Activated CD8-positive, alpha-beta T cell treated with anti-CD3 and anti-CD28 coated beads, Interleukin-2, amount 10 ng/mL, durations not matched to agents 7 days and 5 days (primary cell): ENCODE measurements at places on chromosomes 6 and 20.

GRCh38 chr6:44039191-44039719, 88.0 kb downstream of the MRPL14 start:
- no peaks in the 10 kb centered on the region for H3K36me3 ChIP-seq
- no peak for DNase-seq
- no peak overlapping the region for H3K4me3 ChIP-seq
- peaks cover 15% of the 10 kb centered on the region for H3K4me1 ChIP-seq

- H3K27ac ChIP-seq, result no peak overlapping the region
- H3K4me3 ChIP-seq, result no peak overlapping the region
- peaks cover 9% of the 10 kb centered on the region for H3K27me3 ChIP-seq
- H3K36me3 ChIP-seq, result peaks cover 11% of the 10 kb centered on the region
- no peak for DNase-seq
Measured at GRCh38 chr6:157492741-157493140, 111.8 kb downstream of the ZDHHC14 start.

- H3K36me3 ChIP-seq, result no peaks in the 10 kb centered on the region
- DNase-seq, result no peak
- peaks cover 16% of the 10 kb centered on the region for H3K27me3 ChIP-seq
- peaks cover 5% of the 10 kb centered on the region for H3K4me1 ChIP-seq
- H3K27ac ChIP-seq, result no peak overlapping the region
- no peak overlapping the region for H3K4me3 ChIP-seq
Measured at GRCh38 chr20:49344975-49345374, 67.1 kb upstream of the ZNFX1 start.

- H3K27me3 ChIP-seq, result no peaks in the 10 kb centered on the region
- no peak for DNase-seq
- no peaks in the 10 kb centered on the region for H3K36me3 ChIP-seq
- peaks cover 21% of the 10 kb centered on the region for H3K4me1 ChIP-seq
Measured at GRCh38 chr6:117496383-117496990, 14.0 kb downstream of the DCBLD1 start.

DNA sequence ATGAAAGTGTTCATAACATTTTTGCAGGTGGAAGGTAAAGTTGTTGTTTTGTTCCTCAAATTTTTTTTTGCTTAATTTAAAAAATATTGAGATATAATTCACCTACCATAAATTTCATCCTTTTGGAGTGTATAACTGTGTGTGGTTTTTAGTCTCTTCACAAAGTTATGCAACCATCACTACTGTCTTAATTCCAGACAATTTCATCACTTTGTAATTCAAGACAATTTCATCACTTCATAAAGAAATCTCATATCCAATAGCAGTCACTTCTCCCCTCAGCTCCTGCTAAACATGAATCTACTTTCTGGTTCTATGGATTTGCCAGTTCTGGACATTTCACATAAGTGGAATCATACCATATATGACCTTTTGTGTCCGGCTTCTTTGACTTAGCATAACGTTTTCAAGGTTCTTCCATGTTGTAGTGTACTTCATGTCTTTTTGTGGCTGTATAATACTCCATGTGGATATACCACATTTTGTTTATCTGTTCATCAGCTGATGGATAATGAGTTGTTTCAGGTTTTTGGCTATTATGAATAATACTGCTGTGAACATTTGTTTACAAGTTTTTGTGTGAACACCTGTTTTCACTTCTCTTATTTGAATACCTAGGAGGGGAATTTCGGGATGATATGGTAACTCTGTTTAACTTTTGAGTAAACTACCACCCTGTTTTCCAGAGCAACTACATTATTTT, 18.8 kb downstream of the ZFAND3 start:
- no peak overlapping the region for H3K27ac ChIP-seq
- no peaks in the 10 kb centered on the region for H3K27me3 ChIP-seq
- H3K4me3 ChIP-seq, result no peak overlapping the region
- peaks cover 29% of the 10 kb centered on the region for H3K36me3 ChIP-seq
- peaks cover 6% of the 10 kb centered on the region for H3K4me1 ChIP-seq

- H3K4me1 ChIP-seq, result no peaks in the 10 kb centered on the region
- H3K36me3 ChIP-seq, result peaks cover 2% of the 10 kb centered on the region
- H3K4me3 ChIP-seq, result no peak overlapping the region
- no peak for DNase-seq
- H3K27me3 ChIP-seq, result no peaks in the 10 kb centered on the region
- H3K27ac ChIP-seq, result no peak overlapping the region
Measured at GRCh38 chr6:87364602-87365252, 20.1 kb downstream of the C6orf163 start.

- H3K27me3 ChIP-seq, result no peaks in the 10 kb centered on the region
- no peaks in the 10 kb centered on the region for H3K36me3 ChIP-seq
- no peak overlapping the region for H3K4me3 ChIP-seq
- no peak overlapping the region for H3K27ac ChIP-seq
- H3K4me1 ChIP-seq, result no peaks in the 10 kb centered on the region
- no peak for DNase-seq
Measured at GRCh38 chr20:11305406-11305805, 612.3 kb upstream of the BTBD3 start.

DNA sequence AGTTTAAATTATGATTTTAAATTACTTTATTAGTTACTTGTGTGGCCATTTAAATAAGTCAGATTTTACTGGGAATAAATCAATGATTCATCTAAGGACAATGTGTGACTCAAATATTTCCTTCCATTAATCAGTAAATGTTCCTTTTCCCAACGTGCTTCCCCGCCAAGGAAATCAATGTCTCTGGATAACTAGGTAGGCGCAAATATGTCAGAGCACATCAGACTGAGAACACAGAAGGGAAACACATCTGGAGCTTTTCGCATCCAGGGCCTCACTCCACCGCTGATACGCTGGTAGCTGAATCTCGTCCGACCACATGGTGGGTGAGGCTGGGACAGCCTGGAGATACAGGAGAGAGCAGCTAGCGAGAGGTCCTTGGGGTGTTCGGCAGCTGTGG, 56.4 kb upstream of the RPS6KA2 start:
- DNase-seq, result no peak
- no peaks in the 10 kb centered on the region for H3K27me3 ChIP-seq
- no peaks in the 10 kb centered on the region for H3K4me1 ChIP-seq
- no peak overlapping the region for H3K27ac ChIP-seq
- no peaks in the 10 kb centered on the region for H3K36me3 ChIP-seq

- H3K27me3 ChIP-seq, result peaks cover 35% of the 10 kb centered on the region
- no peak for DNase-seq
- H3K4me3 ChIP-seq, result no peak overlapping the region
- no peaks in the 10 kb centered on the region for H3K36me3 ChIP-seq
- no peak overlapping the region for H3K27ac ChIP-seq
Measured at GRCh38 chr6:6781873-6782227, 193.3 kb downstream of the LY86 start.

DNA sequence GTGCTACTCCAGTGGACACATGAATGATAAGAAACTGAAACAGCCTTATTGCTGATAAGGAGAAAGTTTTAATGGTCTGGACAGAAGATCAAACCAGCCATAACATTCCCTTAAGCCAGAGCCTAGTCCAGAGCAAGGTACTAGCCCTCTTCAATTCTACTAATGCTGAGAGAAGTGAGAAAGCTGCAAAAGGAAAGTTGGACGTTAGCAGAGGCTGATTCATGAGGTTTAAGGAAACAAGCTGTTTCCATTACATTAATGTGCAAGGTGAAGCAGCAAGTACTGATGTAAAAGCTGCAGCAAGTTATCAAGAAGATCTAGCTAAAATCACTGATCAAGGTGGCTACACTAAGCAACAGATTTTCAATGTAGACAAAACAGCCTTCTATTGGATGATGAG, 634.4 kb downstream of the KIF16B start:
- no peaks in the 10 kb centered on the region for H3K27me3 ChIP-seq
- H3K36me3 ChIP-seq, result no peaks in the 10 kb centered on the region
- H3K4me3 ChIP-seq, result no peak overlapping the region
- H3K4me1 ChIP-seq, result no peaks in the 10 kb centered on the region
- no peak overlapping the region for H3K27ac ChIP-seq
- DNase-seq, result no peak

- H3K4me1 ChIP-seq, result peaks cover 67% of the 10 kb centered on the region
- DNase-seq, result no peak
- peaks cover 86% of the 10 kb centered on the region for H3K36me3 ChIP-seq
- no peaks in the 10 kb centered on the region for H3K27me3 ChIP-seq
Measured at GRCh38 chr6:24864343-24864742, 65.6 kb upstream of the ARMH2 start.

- no peak overlapping the region for H3K27ac ChIP-seq
- H3K4me1 ChIP-seq, result no peaks in the 10 kb centered on the region
- no peak for DNase-seq
- no peaks in the 10 kb centered on the region for H3K27me3 ChIP-seq
- no peaks in the 10 kb centered on the region for H3K36me3 ChIP-seq
Measured at GRCh38 chr6:163883984-163884383, 469.5 kb downstream of the QKI start.

DNA sequence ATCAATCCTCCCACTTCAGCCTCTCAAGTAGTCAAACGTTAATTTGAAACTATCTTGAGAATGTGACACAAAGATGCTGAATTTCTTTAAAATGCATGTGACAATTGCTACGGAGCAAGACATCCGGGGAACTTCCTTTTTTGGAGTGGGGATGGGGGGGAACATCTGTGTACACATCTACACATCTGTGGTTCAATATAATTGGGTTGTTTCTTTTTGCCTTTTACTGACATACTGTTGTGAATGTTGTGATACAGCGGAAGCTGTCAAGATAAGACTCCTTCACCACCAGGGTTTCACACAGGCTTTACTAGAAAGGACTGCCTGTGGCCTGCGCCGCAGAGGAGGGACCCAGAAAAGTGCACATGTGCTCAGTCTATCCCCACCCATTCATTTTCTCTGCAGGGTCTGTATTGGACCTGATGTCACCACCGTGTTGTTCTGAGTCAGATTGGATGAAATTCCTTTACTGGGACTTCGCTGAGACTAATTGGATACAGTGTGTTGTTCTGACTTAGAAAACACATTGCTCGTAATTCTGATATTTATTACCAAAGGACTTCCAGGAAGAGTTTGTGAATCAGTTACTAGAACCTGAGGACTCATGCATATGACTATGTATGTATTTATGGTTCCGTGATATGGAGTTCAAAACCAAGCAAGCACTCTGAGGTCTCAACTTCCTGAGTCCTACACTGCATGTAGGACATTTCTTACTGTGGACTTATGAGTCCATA, 98.7 kb upstream of the SGK1 start:
- H3K4me3 ChIP-seq, result no peak overlapping the region
- DNase-seq, result no peak
- H3K27ac ChIP-seq, result no peak overlapping the region
- H3K36me3 ChIP-seq, result no peaks in the 10 kb centered on the region
- H3K4me1 ChIP-seq, result peaks cover 7% of the 10 kb centered on the region
- H3K27me3 ChIP-seq, result peaks cover 4% of the 10 kb centered on the region

DNA sequence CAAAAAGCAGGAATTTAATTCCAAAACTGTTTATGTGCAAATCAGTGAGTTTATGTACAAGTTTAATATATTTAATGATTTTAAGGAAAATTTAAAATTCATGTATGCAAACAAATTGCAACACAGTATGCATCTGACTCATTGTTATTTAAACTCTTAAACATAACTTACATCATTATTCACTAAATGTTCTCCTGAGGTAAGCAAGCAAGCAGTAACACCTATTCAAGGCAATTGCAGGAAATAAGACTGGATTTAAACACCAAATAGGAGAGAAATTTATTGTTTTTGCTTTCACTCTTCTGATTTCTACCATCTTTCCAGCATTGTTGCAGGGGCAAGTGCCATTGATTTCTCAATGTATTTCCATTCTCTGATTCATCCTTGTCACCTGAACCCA, 239.5 kb downstream of the TFAP2A start:
- H3K27ac ChIP-seq, result no peak overlapping the region
- no peak for DNase-seq
- H3K4me1 ChIP-seq, result no peaks in the 10 kb centered on the region
- H3K4me3 ChIP-seq, result no peak overlapping the region

- peaks cover 11% of the 10 kb centered on the region for H3K27me3 ChIP-seq
- H3K27ac ChIP-seq, result no peak overlapping the region
- DNase-seq, result no peak
- H3K4me3 ChIP-seq, result no peak overlapping the region
Measured at GRCh38 chr6:119132261-119132981, 54.0 kb upstream of the FAM184A start.

DNA sequence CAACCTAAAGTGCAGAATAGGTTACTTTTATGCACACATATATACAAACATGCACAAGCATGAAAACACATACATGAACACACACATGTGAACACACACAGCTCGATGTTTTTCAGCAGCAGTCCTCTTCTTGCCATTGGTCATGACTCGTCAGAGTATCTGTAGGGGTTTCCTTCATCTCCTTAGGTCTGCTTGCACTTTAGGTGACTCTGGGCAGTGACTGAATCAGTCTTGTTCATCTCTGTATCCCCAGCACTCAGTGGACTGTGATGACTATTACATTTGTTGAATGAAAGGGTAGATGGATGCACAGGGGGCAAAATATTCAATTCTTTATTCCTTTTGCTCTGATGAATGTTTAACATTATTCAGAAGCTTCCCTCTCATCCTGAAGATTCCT, 26.8 kb downstream of the CBLN4 start:
- no peaks in the 10 kb centered on the region for H3K36me3 ChIP-seq
- no peak overlapping the region for H3K4me3 ChIP-seq
- H3K27me3 ChIP-seq, result no peaks in the 10 kb centered on the region
- no peak overlapping the region for H3K27ac ChIP-seq
- H3K4me1 ChIP-seq, result no peaks in the 10 kb centered on the region
- DNase-seq, result no peak

DNA sequence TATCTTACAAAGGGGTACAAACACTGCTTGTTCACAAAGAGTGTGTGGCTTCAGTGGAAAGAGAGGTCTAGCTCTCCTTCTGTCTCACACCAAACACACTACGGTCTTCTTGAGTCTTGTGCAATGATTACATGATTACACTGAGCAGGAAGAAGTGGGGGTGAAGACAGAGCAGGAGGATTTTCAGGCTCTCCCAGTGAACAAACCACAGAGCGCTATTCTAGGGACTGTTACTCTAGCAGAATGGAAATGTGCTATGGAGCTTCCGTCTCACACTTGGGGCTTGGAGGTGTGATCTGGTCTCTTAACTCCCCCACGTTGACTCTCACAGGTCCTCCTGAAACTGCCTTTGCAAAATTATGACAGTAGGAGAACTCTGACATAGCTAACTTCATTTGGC, 203.4 kb downstream of the MYLK4 start:
- peaks cover 15% of the 10 kb centered on the region for H3K4me1 ChIP-seq
- H3K27ac ChIP-seq, result no peak overlapping the region
- no peaks in the 10 kb centered on the region for H3K36me3 ChIP-seq
- H3K4me3 ChIP-seq, result no peak overlapping the region
- no peak for DNase-seq

- peaks cover 24% of the 10 kb centered on the region for H3K27me3 ChIP-seq
- H3K4me3 ChIP-seq, result no peak overlapping the region
- no peak overlapping the region for H3K27ac ChIP-seq
- no peaks in the 10 kb centered on the region for H3K36me3 ChIP-seq
Measured at GRCh38 chr6:29816030-29816429, 11.6 kb upstream of the HLA-G start.

DNA sequence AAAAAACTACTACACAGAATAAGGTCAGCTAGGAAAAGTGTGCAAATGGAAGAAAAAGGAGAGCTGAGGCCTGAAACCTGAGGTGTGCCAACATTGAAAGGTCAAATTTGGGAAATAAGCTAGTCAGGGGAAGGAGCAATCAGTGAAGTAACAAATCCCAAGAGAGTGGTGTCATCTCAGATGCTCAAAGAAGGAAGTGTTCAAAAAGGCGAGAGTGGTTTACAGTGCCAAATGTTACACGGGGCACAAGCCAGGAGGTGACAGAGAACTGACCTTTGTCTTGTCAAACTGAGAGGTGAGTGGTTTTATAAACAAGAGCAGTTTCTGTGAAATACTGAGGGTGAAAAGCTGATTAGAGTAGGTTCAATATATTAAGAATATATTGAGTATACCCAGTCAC, 83.0 kb upstream of the TCF21 start:
- no peak overlapping the region for H3K4me3 ChIP-seq
- no peaks in the 10 kb centered on the region for H3K36me3 ChIP-seq
- no peak overlapping the region for H3K27ac ChIP-seq
- no peaks in the 10 kb centered on the region for H3K4me1 ChIP-seq
- peaks cover 5% of the 10 kb centered on the region for H3K27me3 ChIP-seq
